ENCODE measurements at places on chromosomes 5 and 9. TPM values are rescaled to one million over a fixed set of nuclear protein-coding genes. Genes with fewer than 3 reads are reported as not detected.

The SPATA31E1 gene
- not detected for total RNA-seq

The FAM169A gene
- 58.2 TPM for total RNA-seq

The LHX3 gene
- not detected for total RNA-seq

The F2RL2 gene
- total RNA-seq, result 0.31 TPM

The TNFSF15 gene
- under 0.01 TPM for total RNA-seq

The INSL6 gene
- not detected for total RNA-seq

The NR4A3 gene
- total RNA-seq, result 13.5 TPM

The IL31RA gene
- not detected for total RNA-seq

Data from parietal lobe (tissue), 2 donors.